CD4-positive, alpha-beta T cell treated with Interleukin-2 at 100 ng/mL for 4 hours (primary cell): ENCODE measurements at places on chromosomes 2 and 18.

GRCh38 chr2:182372661-182373060 is 54.2 kb downstream of the PDE1A start:
- DNase-seq = no peak

DNA sequence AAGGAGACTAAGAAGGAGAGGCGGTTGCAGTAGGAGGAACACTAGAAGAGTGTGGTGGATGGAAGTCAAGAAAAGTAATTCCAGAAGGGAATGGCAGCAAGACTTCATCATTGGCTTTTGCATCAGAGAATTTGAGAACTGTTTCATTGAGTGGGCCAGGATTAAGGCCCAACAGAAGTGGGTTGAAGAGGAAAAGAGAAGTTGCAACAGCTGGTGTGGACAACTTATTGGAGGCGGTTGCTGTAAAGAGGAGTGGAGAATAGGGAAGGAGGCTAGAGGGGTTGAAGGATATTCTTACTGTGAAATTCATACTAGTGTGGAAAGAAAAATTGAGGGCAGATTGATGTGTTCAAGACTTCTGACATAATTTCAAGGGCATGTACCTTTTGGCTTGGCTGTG is 168.7 kb upstream of the FN1 start:
- no peak for DNase-seq

DNA sequence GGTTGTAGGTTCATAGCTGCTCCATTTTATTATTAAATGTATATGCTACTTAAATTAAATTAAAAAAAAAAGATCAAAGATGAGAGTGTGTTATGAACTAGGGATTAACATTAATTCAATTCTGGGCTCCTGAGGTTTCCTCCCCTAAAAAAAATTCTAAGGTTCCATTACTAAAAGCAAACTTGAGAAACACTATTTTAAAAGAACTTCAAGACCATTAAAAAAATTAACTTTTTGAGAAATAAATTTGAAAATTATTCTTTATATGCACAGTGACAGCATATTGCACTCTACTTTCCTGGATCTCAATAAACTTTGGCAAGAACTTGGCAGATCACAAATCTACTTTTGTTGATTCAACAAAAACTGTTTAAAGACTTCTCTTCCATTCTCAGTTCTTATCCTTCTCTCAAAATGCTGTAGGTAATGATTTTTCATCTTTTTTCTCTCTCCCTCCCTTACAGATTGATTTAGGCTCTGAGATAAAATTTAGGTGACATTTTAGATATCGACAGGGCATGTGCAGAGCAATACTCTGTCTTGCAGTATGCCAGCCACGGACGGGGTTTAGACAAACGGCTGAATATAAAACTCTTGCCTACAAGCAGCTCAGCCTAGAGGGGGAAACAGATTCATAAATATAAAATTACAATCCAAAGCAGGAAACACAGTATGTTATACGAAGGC is 592 bp upstream of the MARS2 start:
- DNase-seq = no peak

DNA sequence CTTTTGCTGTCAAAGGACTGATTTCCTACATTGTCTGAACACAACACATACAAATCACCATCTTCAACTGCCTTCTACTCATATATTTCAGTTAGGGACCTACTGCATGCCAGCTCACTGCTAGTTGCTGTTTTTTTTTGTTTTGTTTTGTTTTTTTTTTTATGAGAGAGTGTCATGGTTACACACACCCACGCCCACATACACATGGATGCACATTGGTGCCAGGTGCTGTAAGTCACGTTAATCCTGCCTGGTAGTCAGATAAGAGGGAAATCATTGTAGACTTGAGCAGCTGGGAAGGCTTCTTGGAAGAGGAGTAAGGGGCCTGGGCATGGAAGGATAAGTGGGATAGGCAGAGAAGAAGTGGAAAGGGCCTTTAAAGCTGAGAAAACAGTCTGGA is 209.9 kb downstream of the TDRD15 start:
- DNase-seq = no peak

DNA sequence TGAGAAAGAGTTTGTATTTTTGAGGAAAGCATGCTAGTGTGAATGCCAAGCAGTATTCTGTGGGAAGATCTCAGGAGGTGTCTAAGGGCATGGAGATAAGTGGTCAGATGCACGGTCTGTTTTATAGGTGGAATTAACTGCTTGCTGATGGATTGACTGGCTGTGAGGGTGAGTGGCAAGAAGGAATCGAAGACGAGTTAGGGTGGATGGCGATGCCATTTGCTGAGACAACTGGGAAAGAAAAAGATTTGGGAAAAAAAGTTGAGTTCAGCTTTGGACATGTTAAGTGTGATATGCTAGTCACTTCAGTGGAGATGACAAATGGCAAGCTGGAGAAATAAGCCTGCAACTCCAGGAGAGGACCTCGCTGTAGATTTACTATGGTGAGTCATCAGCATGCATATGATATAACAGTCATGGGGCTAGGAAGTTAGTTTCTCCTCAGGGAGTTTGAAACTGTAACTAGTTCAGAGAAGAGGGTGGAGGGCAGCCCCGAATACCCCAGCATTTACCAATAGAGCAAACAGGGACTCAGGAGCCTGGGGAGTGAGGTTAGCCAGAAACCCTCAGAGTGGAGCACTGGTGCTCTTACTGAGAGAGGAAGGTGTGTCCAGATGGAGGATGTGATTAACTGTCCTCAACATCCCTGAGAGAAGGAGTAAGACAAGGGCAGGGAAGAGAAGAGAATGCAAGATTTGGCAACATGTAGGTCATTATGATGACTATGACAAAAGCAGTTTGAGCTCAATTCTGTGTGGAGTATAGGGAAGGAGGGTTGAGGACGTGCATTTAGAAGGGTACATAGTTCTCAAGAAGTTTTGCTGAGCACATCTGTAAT is 2.0 kb upstream of the HK2 start:
- no peak for DNase-seq

DNA sequence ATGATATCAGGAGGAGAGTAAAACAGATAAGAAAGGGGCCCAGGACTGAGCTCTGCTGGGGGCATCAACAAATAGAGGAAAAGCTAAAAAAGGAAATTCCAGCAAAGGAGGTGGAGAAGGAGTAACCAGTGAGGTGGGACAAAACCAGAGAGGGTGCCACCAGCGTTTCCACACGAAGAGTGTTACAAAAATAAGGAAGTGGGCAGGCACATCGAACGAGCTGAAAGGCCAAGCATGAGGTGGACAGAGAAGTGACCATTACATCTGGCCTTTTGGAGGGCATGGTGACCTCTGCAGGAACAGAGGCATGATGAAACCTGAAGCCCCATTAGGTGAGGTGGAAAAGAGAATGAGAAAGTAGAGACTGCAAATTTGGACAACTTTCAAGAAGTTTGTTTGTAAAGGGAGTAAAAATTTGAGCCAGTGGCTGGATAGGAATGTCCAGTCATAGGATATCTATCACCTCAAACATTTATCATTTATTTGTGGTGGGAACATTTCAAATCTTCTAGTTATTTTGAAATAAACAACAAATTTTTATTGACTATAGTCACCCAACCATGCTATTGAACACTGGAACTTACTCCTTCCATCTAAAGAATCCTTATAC is 18.4 kb upstream of the VIT start:
- no peak for DNase-seq

- no peak for DNase-seq
Observed at GRCh38 chr2:238570926-238571325, 144.2 kb downstream of the ASB1 start.
